T-helper 22 cell (primary cell): ENCODE measurements at places on chromosomes 6 and 20.

DNA sequence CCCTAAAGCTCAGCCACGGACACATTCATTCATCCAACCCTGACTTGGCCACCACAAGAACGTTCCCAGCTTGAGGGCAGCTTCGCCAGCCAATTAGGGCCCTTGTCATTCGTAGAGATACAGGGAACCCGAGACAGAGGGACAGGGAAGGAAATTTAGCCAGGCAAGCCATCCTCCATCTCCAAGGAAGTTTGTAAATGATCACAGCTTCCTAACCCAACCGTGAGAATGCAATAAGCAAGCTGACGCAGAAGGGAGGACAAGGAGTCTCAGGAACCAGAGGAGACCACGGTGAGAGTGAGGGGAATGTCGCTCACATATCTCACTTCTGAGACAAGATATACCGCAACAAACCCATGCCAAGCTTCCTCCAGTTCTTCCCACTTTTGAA, 1.4 kb downstream of the TRAM2 start:
- no peak for DNase-seq

DNA sequence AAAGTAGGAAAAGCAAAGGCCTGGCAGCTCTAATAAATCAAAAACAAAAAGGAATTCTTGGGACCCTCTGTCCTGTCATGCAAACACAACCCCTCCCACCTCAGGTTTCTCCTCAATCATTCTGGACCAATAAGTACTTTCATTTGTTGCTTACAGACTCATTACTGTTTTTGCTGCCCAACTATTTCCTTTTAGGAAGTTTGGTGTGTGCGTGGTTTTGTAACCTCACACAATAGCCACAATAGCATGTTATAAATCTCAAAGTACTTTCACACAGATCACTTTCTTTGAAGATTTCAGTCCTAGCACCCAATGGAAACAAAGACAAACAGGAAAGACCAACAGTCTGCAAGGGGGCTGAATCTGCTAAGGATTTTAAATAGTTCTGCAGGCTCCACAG, 4.5 kb downstream of the MRPL14 start:
- DNase-seq: no peak

DNA sequence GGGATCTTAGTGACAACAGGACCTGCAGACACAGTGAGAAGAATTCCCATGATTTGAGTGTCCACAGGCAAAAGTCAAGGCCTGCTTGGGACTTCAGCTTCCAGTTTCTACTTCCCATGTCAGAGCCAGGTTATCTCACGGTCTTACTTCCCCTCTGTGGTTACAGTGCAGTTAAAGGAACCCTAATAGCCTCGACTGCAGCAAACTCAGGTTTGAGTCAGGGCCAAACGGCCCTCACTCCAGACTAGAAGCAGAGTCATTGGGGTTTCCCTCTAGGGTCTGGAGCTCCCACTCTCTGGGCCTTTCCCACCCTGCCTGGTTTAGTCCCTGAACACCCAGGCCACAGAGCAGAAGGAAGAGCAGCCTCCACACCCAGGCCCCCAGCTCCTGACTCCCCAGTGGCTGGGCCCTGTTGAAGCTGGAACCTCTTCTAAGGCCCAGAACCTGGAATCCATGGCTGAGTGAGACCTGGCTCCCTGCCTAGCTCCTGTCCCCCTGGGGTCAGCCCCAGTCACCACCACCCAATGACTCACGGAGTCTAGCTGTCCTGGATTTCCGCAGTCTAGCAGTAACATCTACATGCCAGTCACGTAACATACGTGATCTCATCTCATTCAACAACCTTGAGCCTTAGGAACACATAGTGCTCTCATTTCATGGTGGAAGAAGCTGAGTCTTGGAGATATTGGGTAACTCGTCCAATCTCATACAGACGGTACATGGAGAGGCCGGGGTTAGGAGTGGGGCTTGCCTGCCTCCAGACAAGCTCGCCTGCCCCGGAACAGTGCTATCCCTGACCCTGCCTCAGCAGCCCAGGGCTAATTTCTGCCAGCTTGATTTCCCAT, 9.2 kb upstream of the GHRH start:
- DNase-seq: no peak

DNA sequence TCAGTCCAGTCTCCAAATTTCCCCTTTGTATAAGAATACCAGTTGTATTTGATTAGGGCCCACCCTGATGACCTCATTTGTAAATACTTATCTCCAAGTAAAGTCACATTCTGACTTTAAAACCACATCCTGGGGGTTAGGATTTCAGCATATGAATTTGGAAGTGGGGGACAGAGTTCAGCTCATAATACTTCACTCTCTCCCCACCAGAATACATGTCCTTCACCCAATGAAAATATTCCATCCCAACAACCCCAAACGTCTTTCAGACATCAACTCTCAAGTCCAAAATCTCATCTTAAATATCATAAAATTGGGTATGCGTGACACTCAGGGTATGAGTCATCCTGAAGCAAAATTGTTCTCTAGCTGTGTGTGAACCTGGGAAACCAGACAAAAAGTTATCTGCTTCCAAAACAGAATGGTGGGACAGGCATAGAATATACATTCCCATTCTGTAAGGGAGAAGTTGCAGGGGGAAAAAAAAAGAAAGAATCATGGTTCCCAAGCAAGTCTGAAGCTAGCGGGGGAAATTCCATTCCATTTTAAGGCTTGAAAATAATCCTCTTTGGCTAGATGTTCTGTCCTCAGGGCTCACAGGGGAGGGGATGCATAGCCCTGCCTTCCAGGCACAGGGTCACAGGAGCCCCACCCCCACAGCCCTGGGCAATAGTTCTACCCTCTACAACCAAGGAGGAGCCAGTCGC, 113.9 kb downstream of the ADAT2 start:
- no peak for DNase-seq

GRCh38 chr20:4563031-4563430, 158.7 kb upstream of the PRND start:
- no peak for DNase-seq

GRCh38 chr20:45290677-45291355, 15.8 kb upstream of the RBPJL start:
- peak; percentile 9 for DNase-seq

DNA sequence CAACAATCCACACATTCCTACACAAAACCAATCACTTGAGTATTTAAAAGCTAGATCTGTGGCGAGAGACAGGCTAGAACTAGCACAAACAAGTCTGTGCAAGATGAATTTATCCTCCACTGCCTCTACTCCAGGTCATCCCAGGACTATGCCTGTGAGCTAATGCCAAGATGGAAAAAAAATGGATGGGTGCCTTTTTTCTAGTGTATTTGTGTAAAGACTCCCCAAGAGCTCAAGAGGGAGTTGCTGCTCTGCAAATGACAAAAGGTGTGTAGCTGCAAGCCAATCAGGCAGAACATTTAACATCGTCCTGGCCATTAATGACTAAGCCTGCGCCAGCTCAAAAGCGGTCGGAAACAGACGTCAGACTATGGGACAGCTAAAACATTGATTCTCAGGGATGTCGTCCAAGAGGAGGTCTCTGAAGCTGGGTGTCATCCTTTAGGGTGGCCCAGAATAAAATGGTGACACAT, 21.9 kb downstream of the ATXN1 start:
- DNase-seq: no peak

DNA sequence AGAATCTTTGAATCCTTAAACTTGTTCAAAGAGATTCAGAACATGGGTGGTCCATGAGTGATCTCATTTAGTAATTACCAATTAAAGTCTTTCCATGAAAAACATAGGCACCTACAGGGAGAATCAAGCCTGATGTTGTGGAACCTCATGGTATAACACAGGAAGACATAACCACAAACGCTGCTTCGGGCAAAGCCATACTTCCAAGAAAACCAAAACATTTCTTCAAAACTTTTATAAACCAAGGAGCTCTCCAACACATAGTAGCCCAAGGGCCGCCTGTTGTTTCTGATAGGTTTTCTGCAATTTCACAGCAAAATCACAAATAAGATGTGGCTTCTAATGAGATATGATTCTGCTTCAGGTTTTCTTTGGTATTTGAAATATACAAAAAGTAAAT, 2.5 kb downstream of the CHD6 start:
- no peak for DNase-seq

- no peak for DNase-seq
Measured at GRCh38 chr6:154537511-154538325, 27.2 kb upstream of the CNKSR3 start.

GRCh38 chr6:125797886-125798444, 7.2 kb downstream of the NCOA7 start:
- no peak for DNase-seq

DNA sequence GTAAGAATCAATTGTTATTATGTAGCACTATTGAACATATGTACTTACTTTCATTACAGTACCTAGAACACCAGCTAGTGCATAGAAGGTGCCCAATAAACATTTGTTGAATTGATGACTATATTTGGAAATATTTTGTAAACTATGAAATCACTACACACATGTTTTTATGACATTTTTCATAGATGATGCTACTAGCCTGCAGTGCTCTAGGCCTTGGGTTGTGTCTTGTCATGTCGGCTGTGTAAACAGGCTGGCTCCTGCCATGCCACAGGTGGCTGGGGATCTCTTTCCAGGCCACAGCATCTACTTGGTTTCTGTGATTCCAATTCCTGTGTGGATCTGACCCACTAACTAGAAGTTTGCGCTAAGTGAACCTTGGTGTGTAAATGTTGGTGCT, 43.3 kb upstream of the EDN1 start:
- DNase-seq: no peak

- DNase-seq: no peak
Measured at GRCh38 chr20:49286689-49287551, 9.1 kb upstream of the ZNFX1 start.

- DNase-seq: no peak
Measured at GRCh38 chr6:161038229-161039031, 46.9 kb downstream of the MAP3K4 start.
